ENCODE measurements at places on chromosomes 2 and 18.

- DNase-seq = no peak
Observed at GRCh38 chr2:229141424-229142025, 129.6 kb downstream of the PID1 start.

DNA sequence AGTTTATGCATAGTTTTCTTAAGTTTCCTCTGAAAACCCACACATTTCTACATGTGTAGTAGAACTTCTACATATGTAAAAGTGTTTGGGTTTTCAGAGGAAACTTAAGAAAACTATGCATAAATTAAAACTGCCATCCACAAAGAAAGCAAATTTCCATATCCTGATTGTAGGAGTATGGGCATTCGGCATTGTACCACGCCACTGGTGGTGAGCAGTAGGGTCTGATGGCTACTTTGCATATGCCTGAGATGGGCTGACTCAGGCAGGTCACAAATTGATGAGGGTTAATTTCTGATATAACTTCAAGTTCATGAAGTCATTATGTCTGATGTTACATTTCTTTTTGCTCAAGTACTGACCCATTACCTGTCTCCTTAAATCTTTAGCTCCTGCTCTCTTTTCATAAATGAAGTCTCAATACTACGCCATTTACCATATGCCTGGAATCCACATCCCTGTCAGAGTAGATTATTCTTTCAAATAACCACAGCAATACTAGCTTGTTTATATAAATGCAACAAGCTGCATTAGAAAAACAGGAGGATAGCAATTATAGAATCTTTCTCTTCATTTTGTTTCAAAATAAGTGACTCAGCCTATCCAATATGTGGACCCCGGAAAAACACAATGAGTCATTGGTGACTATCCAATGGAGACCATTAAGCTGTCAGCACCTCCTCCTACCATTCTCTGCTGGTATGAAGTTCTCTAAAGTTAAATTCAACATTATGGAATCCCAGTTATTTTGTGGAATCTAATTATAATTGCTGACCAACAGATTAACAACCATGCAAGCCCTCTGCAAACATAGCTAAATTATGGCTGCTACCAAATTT, 355.2 kb upstream of the UBE2E3 start:
- no peak for DNase-seq

DNA sequence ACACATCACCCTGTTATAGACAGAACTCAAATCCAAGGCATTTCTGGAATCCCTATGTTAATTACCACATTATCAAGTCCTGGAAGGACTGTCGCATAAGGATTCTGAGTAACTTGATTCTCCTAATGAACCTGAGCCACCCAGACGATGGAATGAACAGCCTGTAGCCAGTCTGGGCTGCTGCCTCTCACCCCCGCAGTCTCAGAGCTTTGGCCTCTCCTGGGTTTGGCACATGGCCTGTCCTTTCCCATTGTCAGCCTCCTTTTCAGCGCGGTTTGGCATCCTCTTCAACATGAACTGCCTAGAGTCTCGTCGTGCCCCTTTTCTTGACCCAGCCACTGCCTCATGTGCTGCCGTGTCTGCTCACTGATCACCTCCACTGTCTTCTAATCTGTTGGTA, 147.6 kb downstream of the SLC8A1 start:
- no peak for DNase-seq

GRCh38 chr2:132274000-132274399, 112.2 kb upstream of the ANKRD30BL start:
- no peak for DNase-seq

DNA sequence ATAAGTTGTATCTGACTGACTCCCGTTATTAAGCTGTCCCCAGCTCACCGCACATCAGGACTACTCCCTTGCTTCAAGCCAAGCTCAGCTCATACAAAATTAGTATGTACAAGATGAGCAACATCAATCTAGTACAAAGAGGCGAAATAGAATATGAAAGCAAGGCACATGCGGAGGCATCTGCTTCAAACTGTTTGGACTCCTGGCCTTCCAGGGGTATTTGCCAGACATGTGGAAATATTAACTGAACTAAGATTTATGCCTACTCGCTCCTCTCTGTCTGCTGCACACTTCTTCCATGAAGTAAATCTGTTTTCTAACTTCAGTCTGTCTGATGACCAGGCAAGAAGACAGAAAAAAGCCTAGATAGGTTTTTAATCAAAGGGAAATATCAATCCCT, 499.8 kb downstream of the PID1 start:
- DNase-seq = no peak
